ENCODE measurements at places on chromosomes 16 and 17. TPM values are rescaled to one million over a fixed set of nuclear protein-coding genes. Genes with fewer than 3 reads are reported as not detected.

The SULT1A1 gene
- 6.2 TPM for total RNA-seq

GRCh38 chr17:32266389-32267301 is 1.0 kb downstream of the RHBDL3 start:
- peaks cover 31% of the 10 kb centered on the region for H3K4me1 ChIP-seq
- peak overlapping the region; percentile 84 for H3K4me3 ChIP-seq
- no peak for DNase-seq
- no peaks in the 10 kb centered on the region for H3K36me3 ChIP-seq
- peaks cover 70% of the 10 kb centered on the region for H3K27me3 ChIP-seq

- peaks cover 5% of the 10 kb centered on the region for H3K27me3 ChIP-seq
- H3K36me3 ChIP-seq = no peaks in the 10 kb centered on the region
- H3K4me1 ChIP-seq = peaks cover 7% of the 10 kb centered on the region
- H3K4me3 ChIP-seq = no peak overlapping the region
These were observed 44.0 kb downstream of the PRAC1 start for GRCh38 chr17:48678141-48678971.

DNA sequence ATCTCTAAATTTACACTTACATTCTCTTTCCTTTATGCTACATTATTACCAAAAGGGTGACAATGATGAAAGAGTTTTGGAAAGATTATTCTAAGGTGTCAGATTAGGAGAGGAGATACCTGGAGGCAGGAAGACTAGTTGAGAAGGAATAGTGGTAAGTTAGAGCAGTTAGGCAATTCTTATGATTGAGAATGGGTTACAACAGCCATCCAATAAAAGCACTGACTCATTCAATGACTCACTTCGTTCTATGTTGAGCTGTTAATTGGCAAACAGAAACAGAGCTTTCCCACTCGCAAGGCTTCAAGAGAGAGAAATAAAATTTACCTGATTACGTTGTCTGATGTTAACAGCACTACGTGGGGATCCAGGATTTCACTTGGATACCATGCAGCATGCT is 5.8 kb downstream of the NUP88 start:
- H3K4me3 ChIP-seq = no peak overlapping the region
- H3K27ac ChIP-seq = peak overlapping the region; percentile 9
- peaks cover 87% of the 10 kb centered on the region for H3K36me3 ChIP-seq
- no peaks in the 10 kb centered on the region for H3K27me3 ChIP-seq
- peak; percentile 12 for DNase-seq

GRCh38 chr16:89960966-89961365 is 12.4 kb downstream of the DEF8 start:
- H3K4me1 ChIP-seq = no peaks in the 10 kb centered on the region
- H3K4me3 ChIP-seq = no peak overlapping the region
- no peaks in the 10 kb centered on the region for H3K27me3 ChIP-seq
- H3K27ac ChIP-seq = no peak overlapping the region
